ENCODE measurements at places on chromosomes 3 and 15.
A peak's percentile ranks its signal among the peaks of the same experiment; 100 is the strongest.

DNA sequence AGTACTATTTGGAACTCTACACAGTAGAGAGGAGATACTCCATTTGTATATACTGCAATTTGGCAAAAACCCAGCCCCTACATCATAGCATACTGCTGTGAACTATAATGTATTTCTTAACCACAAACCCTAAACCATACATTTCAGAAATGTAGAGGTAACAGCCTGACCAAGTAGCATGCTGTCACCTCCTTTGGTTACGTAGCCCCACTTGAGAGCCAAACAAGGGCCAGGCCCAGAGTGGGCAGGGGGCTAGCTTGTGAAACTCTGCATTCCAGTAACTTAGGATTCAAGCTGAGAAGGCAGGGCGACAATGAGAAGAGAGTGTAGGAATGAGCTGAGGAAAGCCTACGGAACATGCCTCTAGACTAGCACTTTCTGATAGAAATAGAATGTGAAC is 135.8 kb downstream of the GREM1 start:
- no peak for DNase-seq

DNA sequence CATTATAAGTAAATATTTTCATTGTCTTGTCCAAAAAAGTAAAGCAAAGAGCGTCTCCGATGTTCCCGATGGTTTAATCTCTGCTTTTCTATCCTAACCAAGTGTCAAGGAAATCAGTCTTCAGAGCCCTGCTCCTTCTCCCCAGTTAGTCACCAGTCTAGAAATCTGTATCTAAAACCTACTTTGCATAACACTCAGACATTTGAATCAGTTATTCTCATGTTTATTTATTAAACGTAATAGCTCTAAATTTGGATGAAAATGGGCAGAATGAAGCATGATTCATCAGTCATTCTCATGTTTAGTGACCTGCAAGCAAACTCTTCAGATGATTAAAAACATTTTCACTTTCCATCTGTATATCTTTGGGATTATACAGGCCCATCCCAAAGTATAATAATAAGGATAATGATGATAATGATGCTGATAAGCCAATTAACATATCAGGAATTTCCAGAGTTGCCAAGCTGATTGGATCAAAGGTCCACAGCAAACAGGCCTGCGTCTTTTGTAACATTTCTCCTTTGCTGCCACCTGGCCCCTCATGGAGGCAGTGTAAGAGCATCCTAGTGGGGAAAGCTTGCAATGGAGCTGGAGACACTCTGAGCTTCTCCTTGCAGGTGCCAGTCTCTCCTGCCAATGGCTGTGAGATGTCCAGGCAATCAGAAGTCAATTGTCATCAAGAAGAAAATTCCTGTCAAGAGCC is 273.9 kb downstream of the IGSF11 start:
- no peak for DNase-seq

- DNase-seq: no peak
Observed at GRCh38 chr3:113231391-113231790, 20.0 kb downstream of the BOC start.

GRCh38 chr3:55030938-55031337 is 103.1 kb upstream of the LRTM1 start:
- no peak for DNase-seq

- peak; percentile 63 for DNase-seq
Observed at GRCh38 chr3:23761440-23761896, 44.3 kb upstream of the UBE2E1 start.

- peak; percentile 71 for DNase-seq
Observed at GRCh38 chr15:90598031-90598577, 68.4 kb downstream of the CRTC3 start.

- DNase-seq: no peak
Observed at GRCh38 chr3:17307482-17307881, 422.7 kb downstream of the PLCL2 start.
